ENCODE measurements at places on chromosomes 13 and 19.

- no peak for DNase-seq
Measured at GRCh38 chr13:41002606-41003005, 16.5 kb downstream of the ELF1 start.

- no peak for DNase-seq
Measured at GRCh38 chr19:18610556-18611326, 1.9 kb upstream of the TMEM59L start.

DNA sequence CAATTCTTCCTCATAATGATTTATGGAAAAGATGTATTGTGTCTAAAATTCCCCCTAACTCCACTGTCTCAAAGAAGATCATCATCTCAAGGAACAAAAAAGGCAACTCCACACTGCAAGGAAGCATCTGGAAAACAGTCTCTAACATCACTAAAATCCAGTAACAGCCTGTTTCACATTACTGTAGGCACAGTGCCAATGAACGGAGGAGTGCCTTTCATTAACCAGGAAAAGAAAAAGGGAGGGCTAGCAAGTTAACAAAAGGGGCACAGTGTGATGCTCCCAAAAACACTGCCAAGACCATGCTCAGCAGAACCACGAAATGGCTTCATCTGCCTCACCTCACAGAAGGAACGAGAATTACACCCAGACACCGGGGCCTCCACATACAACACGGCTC, 8.5 kb downstream of the TMTC4 start:
- no peak for DNase-seq

DNA sequence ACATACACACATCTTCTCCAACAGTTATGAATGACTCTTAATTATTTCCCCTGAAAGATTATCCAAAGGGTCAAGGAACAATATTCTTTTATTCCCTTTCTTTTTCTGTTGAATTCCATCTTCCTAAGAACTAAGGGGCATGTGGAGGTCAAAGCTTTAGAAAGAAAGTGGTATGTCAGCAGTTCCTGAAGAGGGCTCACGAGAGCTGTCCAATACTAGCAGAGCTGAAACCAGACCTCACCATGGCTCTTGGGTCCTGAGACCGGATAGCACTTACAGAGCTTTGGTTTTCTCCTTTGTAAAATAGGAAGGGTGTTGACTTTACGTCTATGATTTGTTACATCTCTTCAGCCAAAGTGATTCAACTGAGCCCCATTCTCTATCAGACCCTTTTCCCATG, 109.8 kb upstream of the FREM2 start:
- no peak for DNase-seq

GRCh38 chr13:38685431-38685830, 1.4 kb upstream of the FREM2 start:
- no peak for DNase-seq

DNA sequence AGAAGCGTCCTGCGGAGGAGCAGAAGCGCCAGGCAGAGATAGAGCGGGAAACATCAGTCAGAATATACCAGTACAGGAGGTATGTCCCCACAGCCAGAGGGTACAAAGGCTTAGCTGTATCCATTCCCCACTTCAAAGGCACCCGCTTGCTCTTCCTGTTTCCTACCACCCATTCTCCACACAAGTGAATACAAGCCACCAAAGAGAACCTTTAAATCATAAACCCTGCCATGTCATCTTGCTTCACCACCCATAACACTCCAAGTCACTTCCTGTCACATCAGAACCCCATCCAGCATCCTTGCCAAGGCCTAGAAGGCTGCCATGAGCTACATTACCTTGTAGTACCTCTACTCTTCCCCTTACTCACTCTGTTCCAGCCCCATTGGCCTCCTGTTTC, 205.8 kb downstream of the LMO7 start:
- no peak for DNase-seq

GRCh38 chr19:11091703-11092153, 2.5 kb downstream of the LDLR start:
- DNase-seq: peak; percentile 38

DNA sequence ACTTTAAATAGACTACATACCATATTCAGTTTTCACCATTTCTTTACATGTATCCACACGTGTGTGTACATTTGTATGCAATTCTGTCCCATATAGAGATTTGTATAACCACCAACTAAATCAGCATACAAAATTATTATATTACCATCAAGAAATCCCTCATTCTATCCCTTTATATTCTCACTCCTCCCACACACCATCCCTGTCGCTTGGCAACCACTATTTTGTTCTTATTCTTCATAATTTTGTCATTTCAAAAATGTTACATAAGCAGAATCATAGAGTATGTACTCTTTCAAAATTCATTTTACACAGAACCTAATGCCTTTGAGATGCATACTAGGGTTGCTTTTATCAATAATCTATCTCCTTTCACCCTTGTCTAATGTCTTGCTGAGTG, 740.5 kb downstream of the SLITRK5 start:
- no peak for DNase-seq

- no peak for DNase-seq
Measured at GRCh38 chr19:6811906-6812305, 39.4 kb downstream of the VAV1 start.

GRCh38 chr19:8666814-8667405, 31.7 kb downstream of the ACTL9 start:
- no peak for DNase-seq

- DNase-seq: no peak
Measured at GRCh38 chr13:32838945-32839344, 177.3 kb upstream of the KL start.

GRCh38 chr19:49602806-49603205, 11.8 kb downstream of the PRR12 start:
- no peak for DNase-seq

- no peak for DNase-seq
Measured at GRCh38 chr13:62294244-62294643, 878.6 kb upstream of the PCDH20 start.

Measured in stimulated activated CD4-positive, alpha-beta T cell treated with anti-CD3 and anti-CD28 coated beads, Interleukin-4, amount 100 ng/mL, for 1 hour (primary cell).